ENCODE measurements at places on chromosomes 5 and 9.

DNA sequence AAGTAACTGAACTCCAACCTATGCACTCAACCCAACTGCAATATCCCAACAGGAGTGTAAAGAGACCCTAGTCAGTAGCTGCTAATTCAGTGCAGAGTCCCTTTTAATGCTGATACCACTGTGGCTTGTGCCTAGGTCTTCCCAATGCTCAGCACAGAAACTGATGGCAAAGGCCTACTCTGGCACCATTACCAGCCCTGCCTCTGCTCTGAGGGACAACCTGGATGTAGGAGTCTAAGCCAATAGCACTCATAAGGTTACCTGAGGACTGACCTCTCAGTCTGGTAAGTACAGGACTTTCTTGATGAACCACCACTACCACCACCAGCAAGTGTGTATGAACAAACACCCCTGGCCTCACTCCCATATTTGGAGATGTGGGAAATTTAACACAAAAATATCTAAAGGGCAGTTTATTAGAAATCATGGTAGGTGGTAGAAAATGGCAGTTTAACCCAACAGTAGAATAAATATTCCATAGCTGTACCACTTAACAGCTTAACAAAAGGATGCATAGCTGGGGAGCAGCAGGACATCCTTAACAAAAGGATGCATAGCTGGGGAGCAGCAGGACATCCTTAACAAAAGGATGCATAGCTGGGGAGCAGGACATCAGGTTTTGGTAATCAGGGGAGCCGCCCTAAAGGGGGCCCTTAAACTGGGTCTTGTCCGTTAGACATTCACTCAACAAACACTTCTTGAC, 11.0 kb upstream of the DNAJA1 start:
- DNase-seq = no peak

GRCh38 chr5:137822984-137823383, 44.7 kb upstream of the MYOT start:
- DNase-seq = no peak

DNA sequence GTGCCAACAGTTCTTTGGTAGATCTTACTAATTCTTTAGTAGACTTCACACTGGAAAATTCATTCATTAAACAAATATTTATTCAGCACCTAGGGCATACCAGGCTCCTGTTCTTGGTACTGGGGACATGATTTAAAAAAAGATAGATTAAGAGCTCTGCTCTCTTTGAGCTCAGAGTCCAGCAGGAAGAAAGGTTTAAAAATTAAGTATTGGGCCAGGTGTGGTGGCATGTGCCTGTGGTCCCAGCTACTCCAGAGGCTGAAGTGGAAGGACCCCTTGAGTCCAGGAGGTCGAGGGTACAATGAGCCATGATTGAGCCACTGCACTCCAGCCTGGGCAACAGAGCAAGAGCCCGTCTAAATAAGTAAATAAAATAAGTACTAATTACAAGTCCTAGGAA, 41.4 kb downstream of the ENC1 start:
- no peak for DNase-seq

DNA sequence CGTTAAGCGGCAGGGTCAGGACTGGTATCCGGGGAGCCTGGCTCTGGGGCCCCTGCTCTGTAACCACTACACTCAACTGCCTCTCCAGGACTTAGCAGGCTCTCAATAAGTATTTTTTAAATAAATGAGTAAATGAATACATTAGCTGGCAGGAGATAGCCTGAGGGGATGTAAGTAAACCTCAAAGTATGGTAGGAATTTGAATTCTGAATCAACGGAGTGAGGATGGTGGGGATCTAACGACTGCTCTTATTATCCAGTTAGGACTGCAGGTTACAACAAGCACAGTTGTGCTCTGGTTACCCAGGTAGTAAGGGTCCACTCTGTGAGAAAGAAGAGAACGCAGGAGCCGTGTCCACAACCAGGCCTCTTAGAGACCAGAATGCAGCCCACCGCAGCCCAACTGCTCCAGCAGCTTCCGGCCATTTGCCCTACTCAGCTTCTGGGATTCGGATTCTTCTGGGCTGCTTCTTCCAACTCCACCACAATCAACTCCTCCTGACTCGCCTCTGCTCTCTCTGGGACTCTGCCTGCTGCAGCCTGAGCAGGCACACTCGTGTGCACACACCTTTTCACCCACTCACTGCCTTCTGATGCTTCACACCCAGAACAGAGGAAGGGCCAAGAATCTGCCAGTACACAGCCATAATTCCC, 52.6 kb downstream of the MED27 start:
- peak; percentile 48 for DNase-seq

DNA sequence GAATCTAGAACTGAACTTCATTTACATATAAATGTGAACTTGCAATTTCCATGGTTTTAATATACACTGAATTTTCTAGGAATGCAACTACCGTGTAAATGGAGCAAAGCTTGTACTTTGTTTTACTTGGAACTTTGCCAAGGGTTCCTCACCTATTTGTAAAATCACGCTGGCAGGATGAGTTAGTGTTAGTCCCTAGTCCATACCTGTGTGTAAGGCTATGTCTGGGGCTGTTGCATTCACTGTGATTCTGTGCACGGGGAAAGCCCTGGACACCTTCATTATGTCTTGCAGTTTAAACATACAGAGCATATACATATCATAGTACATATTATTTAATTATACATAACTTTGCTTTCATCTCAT, 119.9 kb downstream of the PAX5 start:
- DNase-seq = no peak

- DNase-seq = peak; percentile 60
Measured at GRCh38 chr9:33778700-33779351, 16.5 kb upstream of the PRSS3 start.

GRCh38 chr9:37820142-37820541, 19.5 kb downstream of the DCAF10 start:
- no peak for DNase-seq

- DNase-seq = peak; percentile 25
Measured at GRCh38 chr5:36728697-36729543, 122.5 kb downstream of the SLC1A3 start.

GRCh38 chr9:130461218-130461630, 16.5 kb downstream of the ASS1 start:
- peak; percentile 55 for DNase-seq

GRCh38 chr5:40557501-40557900, 122.2 kb upstream of the PTGER4 start:
- no peak for DNase-seq

GRCh38 chr9:134135343-134136117, at the start of gene WDR5:
TSS of gene WDR5 (plus strand) at chr9:134136082. CDS start at chr9:134139878, 3,796 bp downstream.
- peak; percentile 60 for DNase-seq

DNA sequence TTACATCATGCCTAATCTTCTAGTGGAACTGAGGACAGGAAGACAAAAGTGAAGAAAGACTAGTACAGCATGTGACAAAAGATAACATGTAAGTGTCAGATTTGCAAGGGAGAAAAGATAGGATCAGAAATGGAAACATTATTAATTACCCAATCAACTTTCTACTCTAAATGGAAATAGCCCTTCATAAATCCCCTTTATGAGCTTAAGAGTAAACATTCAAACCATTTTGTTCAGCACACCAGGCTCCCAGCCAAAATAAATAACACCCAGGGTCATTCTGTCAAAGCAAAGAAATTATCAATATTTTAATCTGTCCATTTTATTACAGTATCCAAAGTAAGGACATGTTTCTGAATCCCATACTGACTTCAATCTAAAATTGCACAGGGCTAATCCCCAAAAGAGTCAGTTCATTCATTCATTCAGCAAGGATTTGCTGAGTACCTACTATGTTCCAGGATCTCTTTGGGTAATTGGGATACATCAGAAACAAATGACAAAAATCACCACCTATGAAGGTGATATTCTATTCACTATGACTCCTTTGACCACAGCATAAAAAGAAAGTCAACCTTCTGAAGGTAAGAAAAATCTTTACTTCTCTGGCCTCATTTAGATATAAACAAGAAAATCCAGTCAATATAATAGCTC, 5.3 kb downstream of the PRELID2 start:
- DNase-seq = no peak

DNA sequence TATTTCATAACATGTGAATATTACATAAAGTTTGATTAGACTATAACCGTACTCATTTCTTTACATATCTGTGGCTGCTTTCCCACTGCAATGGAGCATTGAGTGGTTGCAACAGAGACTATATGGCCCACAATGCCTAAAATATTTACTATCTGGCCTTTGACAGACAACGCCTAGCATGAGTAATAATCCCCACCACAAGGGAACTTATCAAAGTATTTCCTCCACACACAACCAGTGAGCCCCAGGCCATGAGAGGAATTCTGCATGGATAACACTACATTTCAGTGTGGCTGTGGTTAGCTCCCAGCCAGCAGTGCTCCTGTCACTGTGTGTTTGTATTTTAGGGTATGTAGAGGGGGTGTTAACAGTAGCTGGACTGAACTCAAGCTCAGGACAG, 54.8 kb downstream of the FAM81B start:
- DNase-seq = peak; percentile 66

DNA sequence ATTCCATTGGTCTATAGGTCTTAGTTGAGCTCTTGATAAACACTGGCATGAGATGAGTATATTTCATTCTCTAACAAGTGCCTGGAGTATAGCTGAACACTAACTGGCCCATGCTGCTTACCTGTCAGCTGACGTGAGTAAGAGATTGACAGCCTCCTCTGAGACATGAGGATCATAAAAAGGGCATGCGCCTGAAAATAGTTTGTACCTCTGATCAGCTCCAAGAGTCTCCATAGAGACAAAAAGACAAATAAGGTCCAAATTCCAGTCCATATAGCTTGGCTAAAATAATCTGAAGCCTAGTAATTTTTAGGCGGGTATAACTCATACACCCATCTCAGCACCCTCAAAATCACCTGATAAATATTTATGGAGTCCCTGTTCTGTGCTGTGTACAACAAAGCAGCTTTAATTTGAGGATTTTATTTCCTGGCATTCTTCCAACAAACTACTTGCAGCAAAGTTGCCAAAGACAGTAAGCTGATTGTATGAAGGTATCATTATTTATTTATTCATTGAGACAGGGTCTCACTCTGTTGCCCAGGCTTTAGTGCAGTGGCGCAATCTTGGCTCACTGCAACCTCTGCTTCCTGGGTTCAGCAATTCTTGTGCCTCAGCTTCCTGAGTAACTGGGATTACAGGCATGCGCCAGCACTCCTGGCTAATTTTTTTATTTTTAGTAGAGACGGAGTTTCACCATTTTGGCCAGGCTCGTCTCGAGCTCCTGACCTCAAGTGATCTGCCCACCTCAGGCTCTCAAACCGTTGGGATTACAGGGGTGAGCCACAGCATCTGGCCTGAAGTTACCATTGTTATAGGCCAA, 16.2 kb upstream of the FSD1L start:
- no peak for DNase-seq

- no peak for DNase-seq
Measured at GRCh38 chr5:102532123-102532522, 33.3 kb upstream of the SLCO6A1 start.

DNA sequence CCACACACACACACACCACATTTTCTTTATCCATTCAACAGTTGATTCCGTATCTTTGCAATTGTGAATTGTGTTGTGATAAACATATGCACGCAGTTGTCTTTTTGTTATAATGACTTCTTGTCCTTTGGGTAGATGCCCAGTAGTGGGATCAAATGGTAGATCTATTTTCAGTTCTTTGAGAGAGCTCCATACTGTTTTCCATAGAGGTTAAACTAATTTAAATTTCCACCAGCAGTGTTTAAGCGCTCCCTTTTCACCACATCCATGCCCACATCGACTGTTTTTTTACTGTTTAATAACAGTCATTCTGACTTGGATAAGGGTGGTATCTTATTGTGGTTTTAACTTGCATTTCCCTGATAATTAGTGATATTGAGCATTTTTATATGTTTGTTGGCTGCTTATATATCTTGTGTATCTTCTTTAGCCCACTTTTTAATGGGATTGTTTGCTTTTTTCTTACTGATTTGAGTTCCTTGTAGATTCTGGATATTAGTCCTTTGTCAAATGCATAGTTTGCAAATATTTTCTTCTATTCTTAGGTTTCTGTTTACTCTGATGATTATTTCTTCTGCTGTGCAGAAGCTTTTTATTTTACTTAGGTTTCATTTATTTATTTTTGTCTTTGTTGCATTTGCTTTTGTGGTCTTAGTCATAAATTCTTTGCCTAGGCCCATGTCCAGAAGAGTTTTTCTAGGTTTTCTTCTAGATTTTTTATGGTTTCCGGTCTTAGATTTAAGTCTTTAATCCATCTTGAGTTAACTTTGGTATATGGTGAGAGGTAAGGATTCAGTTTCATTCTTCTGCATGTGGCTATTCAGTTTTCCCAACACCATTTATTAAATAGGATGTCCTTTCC, 82.4 kb downstream of the SH3RF2 start:
- DNase-seq = no peak

DNA sequence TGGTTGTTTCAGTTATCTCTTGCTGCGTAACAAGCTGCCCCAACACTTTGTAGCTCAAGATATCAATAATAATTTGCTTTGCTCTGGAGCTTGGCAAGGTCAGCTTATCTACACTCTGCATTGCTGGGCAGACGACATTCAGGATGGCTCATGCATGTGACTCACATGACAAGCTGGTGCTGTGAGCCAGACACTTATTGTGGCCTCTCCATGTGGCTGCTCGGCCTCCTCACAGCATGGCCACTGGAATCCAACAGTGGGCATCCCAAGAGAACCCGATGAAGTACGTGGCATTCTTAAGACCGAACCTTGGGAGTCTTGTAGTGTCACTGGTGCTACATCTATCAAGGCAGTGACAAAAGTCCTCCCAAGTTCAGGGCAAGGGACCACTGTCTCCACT, 94.2 kb upstream of the MVB12B start:
- DNase-seq = no peak

DNA sequence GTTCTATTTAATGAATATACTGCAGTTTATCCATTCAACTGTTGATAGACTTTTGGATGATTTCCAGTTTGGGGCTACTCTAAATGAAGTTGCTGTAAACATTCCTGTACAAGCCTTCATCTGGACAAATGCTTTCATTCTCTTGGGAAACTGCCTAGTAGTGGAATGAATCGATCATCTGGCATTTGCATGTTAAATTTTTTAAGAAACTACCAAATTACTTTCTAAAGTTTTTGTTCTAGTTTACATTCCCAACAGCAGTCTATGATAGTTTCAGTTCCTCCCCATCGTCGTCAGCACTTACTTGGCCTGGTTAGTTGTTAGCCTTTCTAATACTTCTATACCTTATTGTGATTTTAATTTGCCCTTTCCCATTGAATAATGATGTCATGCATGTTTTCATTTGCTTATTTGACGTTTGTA, 306.3 kb downstream of the FER start:
- no peak for DNase-seq

DNA sequence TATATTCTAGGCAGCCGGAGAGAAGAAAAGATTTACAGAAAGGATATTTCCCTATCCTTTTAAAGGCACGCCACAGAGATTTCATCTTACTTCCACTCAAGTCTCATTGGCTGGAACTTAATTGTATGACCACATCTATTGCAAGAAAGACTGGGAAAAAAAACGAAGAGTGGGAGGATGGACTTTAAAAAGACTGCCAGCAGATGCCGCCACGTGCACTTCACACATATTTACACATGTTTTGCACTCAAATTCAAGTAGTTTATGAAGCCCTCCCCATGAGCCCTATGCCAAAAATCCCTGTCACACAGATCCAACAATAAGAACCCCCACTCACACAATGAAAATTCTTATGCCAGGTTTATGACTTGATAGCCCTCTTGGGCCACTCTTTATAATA, 138.5 kb upstream of the TYRP1 start:
- no peak for DNase-seq

- no peak for DNase-seq
Measured at GRCh38 chr9:137575364-137575715, 3.4 kb downstream of the DPH7 start.

GRCh38 chr5:54457094-54457862, 1.8 kb downstream of the HSPB3 start:
- peak; percentile 58 for DNase-seq

- no peak for DNase-seq
Measured at GRCh38 chr5:83576341-83576740, 104.8 kb downstream of the VCAN start.

GRCh38 chr9:93731963-93732362, 155.6 kb downstream of the PHF2 start:
- no peak for DNase-seq
